ENCODE measurements at places on chromosomes 16 and 17.

DNA sequence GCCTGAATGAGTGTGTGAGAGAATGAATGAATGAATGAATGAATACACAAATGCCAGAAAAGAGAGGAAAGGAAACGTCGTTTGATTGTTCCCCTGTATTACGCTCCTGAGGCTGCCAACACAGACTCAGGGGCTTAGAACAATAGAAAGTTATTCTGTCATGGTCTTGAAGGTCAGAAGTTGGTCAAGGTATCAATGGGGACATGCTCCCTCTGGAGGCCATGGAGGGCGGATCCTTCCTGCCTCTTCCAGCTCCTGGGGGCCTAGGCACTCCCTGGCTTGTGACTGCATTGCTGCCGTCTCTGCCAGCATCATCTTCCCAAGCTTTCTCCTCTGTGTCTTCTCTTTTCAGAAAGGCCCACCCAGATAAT is 1.5 kb upstream of the SLC38A8 start:
- DNase-seq, result peak; percentile 51

DNA sequence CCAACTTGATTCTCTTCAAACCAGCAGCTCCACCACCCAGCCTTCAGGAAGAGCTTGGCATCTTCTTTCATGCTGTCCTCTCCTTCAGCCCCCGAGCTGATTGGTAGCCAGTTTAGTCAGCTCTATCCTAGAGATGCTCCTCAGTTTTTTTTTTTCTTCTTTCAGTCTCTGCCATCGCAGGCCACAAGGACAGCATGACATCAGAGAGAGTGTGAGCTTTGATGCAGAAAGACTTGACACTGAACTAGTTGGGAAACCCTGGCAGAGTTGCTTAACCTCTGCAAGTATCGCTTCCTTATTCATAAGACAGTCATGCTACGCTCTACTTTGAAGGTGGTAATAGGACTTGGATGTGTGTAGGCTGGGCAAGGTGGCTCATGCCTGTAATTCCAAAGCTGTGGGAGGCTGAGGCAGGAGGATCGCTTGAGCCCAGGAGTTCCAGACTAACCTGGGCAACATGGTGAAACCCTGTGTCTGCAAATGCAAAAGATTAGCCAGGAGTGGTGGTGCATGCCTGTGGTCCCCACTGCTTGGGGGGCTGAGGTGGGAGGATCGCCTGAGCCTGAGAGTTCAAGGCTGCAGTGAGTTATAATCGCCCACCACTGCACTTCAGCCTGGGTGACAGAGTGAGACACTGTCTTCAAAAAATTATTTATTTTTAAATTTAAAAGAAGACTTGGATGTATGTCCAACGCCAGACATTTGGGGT is 2.6 kb downstream of the CD300LB start:
- no peak for DNase-seq

GRCh38 chr16:87131996-87132345 is 185.2 kb downstream of the C16orf95 start:
- DNase-seq, result no peak

GRCh38 chr17:30369995-30370394 is 8.7 kb upstream of the CPD start:
- DNase-seq, result no peak

DNA sequence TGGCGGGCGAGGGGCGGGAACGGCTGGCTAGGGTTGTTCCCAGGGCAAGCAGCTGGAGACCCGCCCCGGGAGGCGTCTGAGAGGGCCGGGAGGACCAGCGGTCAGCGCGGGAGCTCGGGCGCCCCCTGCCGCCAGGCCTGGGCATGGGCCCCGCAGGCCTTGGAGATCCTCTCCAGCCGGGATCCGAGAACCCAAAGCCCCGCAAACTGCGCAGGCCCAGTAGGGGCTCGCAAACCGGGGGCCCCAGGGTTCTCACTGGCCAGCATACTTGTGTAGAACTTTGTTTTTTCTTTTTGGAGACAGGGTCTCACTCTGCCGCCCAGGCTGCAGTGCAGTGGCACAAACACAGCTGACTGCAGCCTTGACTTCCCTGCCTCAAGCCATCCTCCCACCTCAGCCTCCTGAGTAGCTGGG is 20.8 kb upstream of the ZNF423 start:
- DNase-seq, result peak; percentile 29

- peak; percentile 61 for DNase-seq
Measured at GRCh38 chr17:39939588-39940419, 12.3 kb downstream of the LRRC3C start.

DNA sequence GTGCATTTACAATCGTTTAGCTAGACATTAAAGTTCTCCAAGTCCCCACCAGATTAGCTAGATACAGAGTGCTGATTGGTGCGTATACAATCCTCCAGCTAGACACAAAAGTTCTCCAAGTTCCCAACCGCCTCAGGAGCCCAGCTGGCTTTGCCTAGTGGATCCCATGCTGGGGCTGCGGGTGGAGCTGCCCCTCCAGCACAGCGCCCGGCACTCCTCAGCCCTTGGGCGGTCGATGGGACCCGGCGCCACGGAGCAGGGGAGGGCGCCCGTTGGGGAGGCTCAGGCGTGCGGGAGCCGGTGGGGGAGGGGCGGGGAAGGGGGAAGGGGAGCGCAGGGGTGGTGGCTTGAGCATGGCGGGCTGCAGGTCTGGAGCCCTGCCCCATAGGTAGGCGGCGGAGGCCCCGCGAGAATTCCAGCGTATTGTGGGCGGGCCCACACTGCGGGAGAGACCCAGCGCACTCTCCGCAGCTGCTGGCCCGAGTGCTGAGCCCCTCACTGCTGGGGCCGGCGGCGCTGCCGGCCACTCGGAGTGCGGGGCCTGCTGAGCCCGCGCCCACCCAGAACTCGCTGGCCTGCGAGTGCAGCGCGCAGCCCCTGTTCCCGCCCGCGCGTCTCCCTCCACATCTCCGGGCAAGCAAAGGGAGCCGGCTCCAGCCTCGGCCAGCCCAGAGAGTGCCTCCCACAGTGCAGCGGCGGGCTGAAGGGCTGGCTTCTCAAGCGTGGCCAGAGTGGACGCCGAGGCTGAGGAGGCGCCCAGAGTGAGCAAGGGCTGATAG is 907.5 kb downstream of the CDH8 start:
- DNase-seq, result no peak

DNA sequence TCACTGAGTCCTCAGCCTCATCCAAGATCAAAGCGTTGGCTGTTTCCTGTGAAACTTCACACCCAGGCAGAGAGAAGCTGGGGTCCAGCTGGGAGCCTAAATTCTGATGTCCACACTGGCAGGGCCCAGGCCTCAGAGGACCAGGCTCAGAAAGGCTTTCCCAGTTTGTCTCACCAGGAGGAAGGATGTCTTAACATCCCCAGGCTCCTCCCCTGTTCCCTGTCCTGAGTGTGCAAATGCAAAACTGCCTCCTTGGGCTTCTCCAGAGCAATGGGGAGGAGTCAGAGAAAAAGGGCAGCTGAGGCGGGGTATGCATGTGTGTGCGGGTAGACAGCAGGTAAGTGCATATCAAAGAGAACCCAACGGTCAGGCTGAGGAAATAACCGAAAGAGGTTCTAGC is 45.7 kb downstream of the CUEDC1 start:
- DNase-seq, result no peak

GRCh38 chr16:23694644-23695373 is 16.1 kb downstream of the PLK1 start:
- DNase-seq, result no peak

- peak; percentile 71 for DNase-seq
Measured at GRCh38 chr17:4945176-4945943, 3.0 kb downstream of the PFN1 start.

DNA sequence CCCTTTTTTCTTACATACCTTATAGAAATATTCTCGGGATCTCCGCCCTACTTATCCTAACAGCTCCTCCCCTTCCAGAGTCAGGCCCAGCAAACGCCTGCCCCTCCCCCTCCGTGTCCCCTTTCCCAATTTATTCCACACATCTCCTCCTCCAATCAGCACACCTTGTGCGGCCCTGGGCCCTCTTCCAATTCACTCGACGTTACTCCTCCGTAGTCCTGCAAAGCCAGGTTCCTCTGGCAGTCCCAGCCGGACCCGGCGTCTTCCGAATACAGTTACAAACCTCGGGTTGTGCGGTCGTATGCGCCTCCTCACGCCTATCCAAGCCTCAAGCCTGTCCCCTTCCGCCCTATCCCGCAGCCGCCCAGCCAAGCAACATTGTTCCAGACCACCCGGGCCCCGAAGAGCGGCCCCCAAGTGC is 677 bp downstream of the CBX1 start:
- DNase-seq, result peak; percentile 65

- peak; percentile 67 for DNase-seq
Measured at GRCh38 chr17:65449495-65449894, 112.0 kb downstream of the AXIN2 start.

DNA sequence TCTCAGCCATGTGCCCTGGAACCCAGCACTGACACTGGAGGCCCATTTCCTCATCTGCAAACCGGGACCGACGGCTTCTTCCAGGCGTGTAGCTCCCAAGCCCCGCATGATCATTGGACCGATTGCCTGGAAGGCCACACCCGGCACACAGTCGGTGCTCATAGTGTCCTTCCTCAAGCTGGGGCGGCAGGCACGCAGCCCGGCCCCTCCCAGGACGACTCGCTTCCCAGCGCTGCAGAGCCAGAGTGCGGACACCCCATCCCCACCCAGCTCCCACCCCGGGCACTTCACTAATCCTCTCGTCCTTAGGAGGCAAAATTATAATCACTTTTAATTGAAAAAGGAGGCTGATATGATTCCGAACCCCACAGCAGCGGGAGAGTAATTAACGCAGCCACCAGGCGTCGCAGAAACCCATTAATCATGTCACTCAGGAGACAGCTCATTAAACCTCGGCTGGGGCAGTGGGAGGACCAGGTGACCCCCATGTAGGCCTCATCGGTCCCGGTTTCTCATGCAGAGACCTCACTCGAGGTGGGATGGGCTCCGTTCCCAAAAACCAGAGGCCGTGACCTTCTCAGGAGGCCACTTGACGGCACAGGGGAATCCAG is 33.1 kb downstream of the ZNF469 start:
- DNase-seq, result no peak

DNA sequence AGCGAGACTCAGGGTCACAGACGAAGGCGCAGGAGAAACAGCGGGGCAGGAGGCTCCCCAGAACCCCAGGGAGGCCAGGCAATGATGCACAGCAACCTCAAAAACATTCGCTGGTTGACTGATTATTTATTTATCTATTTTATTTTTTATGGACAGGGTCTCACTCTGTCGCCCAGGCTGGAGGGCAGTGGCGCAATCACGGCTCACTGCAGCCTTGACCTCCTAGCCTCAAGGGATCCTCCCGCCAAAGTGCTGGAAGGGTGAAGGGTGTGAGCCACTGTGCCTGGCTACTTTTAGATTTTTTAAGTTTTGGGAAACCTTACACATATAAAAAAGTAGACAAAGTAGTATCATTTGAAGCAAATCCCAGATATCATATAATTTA is 83.5 kb downstream of the ZNF778 start:
- DNase-seq, result no peak

DNA sequence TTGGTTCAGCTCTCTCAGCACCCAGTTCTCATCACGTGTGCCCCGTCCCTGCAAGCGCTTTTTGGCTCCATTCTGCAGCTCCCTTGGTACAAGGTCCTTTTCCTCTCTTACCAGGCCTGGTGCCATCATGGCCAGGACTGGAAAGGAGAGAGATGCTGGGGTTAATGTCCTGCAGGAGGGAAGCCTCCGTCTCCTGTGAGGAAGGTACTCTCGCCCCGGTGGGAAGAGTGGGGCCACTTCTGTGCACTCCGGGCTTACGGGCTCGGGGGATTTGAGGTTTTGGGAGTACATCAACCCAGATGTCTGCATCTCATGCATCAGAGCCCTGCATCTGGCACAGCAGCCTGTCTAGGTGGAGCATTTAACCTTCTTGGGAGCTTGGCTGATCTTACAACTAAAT is 10.1 kb downstream of the CTRB2 start:
- no peak for DNase-seq

DNA sequence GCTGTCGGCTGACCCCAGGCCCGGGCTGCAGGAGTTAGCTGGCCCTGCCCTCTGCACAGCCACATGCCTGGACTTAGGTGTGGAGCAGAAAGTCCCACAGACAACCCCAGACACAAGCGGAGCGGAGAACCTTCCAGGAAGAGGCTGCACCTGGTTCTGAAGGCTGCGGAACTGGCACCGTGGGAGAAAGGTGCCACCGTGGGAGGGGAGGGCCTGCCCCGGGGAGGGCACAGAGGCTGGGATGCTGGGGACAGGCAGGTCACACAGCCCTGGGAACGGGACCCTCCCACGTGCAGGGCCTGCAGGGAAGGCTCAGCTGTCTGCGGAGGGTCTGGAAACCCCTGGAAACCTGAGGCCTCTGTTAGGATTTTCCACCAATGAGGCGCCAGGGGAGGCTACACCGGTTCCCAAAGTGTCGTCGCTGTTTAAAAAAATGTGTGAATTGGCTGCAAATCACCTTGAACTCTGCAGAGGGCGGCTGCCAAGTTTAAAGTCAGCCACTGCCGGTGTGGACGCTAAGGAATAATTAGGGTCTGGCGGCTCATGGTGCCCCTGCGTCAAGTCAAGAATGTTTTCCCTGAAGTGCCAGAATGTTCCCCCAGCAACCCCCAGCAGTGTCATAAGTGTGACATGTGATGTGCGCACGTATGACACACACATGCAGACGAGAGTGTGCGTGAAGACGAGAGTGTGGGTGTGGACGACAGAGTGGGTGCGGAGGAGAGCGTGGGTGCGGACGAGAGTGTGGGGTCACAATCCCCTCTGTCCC is 50.9 kb upstream of the PABPN1L start:
- no peak for DNase-seq

GRCh38 chr16:77780378-77780837 is 8.0 kb upstream of the VAT1L start:
- no peak for DNase-seq

DNA sequence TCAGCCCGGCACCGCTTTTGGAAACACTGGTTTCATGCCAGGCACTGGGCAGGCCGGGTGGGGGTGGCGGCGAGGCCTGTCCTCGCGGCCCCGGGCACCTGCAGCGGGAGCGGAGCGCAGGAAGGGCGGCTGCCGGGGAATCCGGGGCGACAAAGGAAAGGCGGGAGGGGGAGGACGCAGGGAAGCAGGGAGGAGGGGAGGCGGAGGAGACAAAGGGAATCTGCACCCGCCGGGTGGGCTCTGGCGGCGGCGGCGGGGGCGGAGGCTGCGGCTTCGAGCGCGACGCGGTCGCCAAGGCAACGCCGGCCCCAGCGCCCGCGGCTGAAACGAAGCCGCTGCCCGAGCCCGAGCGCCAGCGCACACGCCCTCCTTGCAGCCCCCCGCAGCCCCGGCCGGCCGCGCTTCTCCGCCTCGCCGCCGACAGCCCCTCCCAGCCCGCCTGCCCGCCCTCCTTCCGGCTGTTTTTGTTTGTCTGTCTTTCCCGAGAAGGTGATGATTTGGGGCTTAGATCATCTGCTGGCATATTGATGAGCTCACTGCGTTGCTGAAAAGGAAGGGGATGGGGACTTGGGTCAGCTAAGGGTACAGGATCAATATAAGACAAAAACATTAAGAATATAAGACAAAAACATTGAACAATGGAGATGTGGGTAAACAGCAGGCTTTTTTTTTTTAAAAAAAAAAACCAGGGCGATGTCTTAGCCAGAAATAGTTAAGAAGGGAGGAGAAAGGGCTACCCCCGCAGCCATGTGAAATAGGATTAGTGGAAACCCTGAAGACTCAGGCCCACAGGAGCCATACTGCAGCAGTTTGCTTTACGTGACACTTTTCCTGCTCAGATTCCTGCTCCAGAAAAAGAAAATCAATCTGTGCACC is 32.7 kb downstream of the CDK5R1 start:
- DNase-seq, result peak; percentile 56

GRCh38 chr16:48500981-48501380 is 109.0 kb downstream of the N4BP1 start:
- no peak for DNase-seq

GRCh38 chr16:17265154-17265553 is 205.6 kb downstream of the XYLT1 start:
- DNase-seq, result no peak

GRCh38 chr17:81481073-81481799 is 31.4 kb downstream of the ACTG1 start:
- no peak for DNase-seq

GRCh38 chr16:31265329-31266245 is 5.8 kb downstream of the ITGAM start:
- DNase-seq, result no peak

All from SK-MEL-5 (cell line).